Psoas muscle (tissue), 8 donors: ENCODE measurements at places on chromosomes 6 and 20.
A peak's percentile ranks its signal among the peaks of the same experiment; 100 is the strongest.

- DNase-seq, result no peak
Measured at GRCh38 chr6:54291146-54291545, 17.1 kb upstream of the TINAG start.

- DNase-seq, result no peak
Measured at GRCh38 chr6:82227770-82228169, 19.8 kb downstream of the IBTK start.

GRCh38 chr6:107871976-107872375, 47.9 kb upstream of the SCML4 start:
- no peak for DNase-seq

- DNase-seq, result peak; percentile 54
Measured at GRCh38 chr6:4615891-4616290, 160.3 kb upstream of the CDYL start.

GRCh38 chr20:50957276-50957675, 1.1 kb downstream of the DPM1 start:
- no peak for DNase-seq

GRCh38 chr6:150394053-150394898, 25.5 kb downstream of the IYD start:
- no peak for DNase-seq

- no peak for DNase-seq
Measured at GRCh38 chr20:47925593-47925992, 140.3 kb upstream of the SULF2 start.

DNA sequence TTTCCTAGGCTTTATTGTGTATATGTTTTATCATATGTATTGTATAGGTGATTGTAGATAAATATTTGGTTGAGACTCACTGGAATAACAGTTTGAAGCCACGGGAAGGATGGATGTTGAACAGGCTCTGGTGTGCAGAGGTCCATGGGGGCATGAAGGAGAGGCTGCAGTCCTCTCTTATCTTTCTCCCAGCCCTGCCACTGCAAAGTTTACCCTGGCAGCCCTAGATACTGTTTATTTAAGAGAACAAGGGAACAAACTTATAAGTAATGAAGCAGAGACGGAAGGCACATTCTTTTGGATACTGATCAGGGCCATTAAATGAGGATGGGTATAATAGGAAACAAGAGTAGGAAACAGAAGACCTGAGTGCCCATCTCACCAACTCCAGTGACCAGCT, 103.6 kb upstream of the SCGN start:
- DNase-seq, result no peak
